Activated T-cell treated with anti-CD3 and anti-CD28 coated beads, Interleukin-2, amount 50 U/mL, for 48 hours (primary cell): ENCODE measurements at places on chromosomes 6 and 20.
A peak's percentile ranks its signal among the peaks of the same experiment; 100 is the strongest.

DNA sequence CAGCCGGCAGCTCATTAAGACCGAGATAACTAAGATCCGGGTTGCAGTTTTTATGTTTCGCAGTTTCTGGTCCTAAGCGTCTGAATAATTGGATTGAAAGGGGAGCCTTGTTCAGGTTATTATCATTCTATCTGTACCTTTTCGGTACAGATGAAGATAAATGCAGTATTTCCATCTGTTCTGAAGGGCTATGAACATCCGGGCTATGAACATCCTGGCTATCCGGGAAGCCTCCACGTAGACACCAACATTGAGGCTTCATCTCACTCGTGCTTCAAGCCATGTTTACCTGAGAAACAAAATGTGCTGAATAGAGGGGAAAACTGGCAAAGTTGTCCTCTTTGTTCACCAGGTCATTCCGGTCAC, 399 bp upstream of the REPS1 start:
- DNase-seq: no peak

DNA sequence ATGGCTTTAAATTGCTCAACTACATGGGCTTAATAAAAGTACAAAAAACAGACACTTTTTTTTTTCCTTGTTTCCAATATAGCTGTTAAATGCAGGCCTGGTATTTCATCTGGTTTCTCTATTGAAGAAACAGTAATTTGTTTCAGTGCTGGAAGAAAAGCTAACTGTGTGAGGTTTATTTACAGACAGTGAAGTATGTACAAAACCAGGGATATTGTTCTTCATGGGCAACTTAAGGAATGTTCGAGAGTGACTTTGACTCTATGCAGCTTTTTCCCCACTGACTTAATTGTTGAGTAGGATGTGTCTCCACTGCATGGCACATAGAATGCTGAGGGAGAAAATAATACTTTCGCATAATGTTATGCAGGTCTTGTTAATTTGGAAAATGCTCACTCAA, 31.0 kb upstream of the PRL start:
- DNase-seq: no peak

DNA sequence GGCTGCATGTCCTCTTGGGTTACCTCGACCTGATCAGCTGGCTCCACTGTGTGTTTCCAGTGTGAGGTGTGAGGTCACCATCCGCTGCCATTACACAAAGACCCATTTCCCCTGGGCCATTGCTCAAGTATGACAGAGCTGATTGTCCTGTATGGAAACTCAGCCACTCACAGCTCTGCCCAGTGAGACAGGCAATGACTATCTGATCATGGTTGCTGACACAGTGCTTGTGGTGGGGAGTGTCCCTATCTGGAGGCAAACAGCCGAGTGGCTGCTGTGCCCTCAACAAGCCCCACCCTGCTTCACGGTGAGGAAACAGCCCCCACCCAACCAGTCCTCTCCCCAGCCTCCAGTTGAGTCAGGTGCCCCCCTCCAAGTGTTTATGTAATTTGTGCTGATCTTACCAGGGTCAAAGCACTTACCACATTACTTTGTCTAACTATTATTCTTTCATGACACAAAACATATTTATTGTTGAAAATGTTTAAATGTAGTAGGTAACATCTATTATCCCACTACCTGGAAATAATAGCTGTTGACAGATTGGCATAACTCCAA, 11.7 kb upstream of the MAPK13 start:
- DNase-seq: peak; percentile 69

- DNase-seq: peak; percentile 77
Measured at GRCh38 chr6:44002593-44003344, 124.5 kb downstream of the MRPL14 start.

- no peak for DNase-seq
Measured at GRCh38 chr6:115902436-115902835, 158.3 kb downstream of the FRK start.

DNA sequence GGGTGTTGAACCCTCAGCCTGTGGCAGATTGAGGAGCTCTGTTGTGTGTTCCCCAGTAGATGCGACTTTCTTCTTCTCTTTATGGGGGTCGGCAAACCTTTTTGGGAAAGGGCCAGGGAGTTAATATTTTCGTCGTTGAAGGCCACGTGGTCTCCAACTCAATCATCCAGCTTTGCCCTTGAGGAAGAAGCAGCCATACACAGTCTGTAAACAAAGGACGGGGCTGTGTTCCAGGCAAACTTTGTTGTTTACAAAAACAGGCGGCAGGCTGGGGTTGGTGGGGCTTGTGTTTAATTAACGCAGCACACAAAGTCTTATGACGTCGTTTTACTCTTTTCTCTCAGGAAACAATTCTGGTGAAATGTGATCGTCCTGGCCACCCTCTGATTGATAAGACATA, 20.2 kb downstream of the KIF25 start:
- no peak for DNase-seq

DNA sequence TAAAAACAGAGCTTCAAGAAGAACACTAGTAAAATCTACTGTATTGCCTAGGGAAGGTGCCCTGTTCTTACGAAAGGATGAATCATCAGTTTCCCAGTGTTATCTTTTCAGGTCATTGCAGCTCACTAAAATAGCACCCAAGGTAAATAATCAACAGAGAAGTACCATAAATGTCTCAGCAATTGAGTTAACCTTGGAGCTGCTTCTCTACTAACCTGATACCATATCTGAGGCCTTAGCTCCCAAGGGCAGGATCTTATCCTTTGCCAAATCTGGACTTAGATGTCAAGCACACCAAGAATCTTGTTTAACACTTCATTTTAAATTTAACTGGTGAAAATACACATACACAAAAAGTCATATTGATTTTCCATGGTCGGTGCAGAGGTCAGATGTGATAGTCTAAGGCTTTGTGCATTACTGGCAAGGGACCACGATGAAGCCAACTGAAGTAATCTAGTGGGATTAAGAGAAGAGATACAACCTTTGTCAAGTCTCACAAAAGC, 81.5 kb downstream of the EDN1 start:
- DNase-seq: no peak

- no peak for DNase-seq
Measured at GRCh38 chr6:135008941-135009290, 45.7 kb downstream of the HBS1L start.

DNA sequence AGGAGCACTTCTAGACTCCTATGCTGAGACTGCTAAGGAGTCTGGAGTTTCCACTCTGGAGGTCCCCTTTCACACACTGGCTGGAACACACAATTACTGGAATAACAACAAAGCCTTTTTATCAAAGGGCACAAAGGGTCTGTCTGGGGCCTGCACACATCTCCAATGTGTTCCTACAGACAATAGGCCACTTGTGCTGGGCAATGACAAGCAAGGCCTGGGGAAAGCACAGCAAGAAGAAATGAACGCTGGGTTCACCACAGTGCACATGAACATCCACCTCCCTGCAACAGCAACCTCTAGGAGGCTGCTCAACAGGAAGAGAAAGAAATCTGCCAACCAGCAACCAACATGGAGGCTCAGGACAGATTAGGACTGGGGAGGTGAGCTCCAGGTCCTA, 43.9 kb downstream of the TRPC4AP start:
- DNase-seq: no peak

DNA sequence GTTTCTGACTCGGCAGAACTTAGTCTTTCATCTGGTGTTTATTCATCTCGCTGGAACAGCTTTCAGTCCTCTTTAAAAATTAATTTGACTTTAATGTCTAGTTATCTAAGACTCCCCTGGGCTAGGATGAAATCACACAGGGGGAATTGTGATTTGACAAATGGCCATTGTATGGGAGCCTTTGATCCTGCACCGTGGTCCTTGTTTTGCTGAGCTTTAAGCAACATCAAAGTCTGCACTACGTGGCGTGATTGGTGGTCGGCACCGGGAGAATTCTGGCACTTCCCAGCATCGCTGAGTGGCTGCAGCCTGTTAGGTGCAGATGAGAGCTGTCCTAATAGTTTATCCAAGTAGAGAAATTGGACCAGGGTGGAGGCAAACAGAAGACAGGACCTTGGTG, 146.9 kb downstream of the TBC1D7 start:
- no peak for DNase-seq

- no peak for DNase-seq
Measured at GRCh38 chr20:46649965-46650542, 1.2 kb downstream of the SLC13A3 start.

DNA sequence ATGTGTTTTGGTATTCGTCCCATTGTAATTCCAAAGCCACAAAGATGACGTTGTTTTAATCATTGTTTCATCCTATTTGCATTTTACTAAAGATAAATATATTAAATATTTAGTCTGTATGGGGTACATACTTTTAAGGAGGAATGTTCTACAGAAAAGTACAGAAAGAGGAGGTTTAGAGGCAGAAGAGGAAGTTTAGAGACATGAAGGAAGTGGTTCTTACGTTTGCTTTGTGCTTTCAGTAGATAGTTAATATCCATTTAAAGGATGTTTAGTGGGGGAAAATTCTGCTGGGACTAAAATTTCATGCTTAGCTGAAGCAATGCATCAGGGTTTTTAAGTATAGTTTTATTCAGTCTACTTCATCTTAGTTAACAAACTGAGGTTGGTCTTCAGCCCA, 116.6 kb downstream of the CRYBG1 start:
- DNase-seq: no peak

- peak; percentile 51 for DNase-seq
Measured at GRCh38 chr6:108914235-108915022, 66.2 kb downstream of the ARMC2 start.

DNA sequence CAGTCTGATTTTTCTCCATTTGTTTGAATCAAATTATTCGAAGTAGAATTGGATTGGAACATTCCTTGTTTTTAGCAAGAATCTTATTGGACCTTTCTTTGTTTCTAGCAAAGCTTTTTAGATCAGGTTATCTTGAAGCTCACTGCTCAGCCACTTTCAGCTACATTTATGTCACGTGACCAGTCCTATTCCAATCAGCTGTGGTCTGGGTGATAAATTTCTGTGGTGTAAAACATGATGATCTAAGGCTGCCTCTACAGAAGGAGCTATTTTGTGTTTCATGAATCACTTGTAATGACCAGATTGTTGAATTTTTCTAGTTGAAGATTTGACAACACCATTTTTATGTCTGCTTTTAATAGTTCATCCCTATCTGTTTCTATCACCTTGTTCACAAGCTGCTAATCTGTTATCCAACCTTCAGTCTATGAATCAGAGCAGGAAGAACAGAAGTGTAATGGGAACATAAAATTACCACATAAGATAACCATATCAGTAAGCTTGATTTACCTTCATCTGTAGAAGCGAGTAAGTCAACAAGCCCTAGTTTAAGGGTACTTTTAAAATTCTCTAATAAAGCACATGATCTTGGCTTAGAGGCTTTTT, 101.0 kb upstream of the MAP3K7 start:
- DNase-seq: no peak

DNA sequence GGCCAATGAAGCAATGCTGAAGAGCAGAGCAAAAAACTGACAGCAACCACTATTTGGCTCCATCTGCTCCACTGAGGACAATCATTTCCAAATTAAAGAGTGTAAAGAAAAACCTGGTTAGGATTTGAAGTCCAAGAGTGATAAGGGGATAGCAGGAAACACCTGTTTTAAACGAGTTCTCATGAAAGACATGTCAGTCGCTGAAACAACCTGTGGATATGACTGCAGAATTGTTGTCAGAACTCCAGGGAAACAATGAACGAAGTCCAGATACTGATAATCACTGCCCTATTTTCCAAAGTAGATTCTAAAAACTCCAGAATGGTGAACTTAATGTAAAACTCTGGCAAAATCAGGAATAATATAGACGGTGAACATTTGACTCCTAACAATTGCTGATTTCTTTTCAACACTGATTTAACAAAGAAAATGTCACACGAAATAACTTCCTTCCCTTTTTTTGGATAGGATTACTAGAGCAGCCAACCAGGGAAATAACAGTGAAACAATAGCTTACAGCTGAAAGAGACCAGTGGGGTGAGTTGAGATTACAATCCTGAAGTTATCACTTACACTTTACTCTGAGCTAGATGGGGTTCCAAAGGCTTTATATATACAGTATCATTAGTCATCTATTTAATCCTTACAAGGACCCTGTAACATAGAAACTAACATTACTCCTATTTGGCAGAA, 83.7 kb downstream of the ELOVL5 start:
- no peak for DNase-seq

GRCh38 chr6:84860509-84860908, 96.1 kb upstream of the TBX18 start:
- DNase-seq: no peak

- no peak for DNase-seq
Measured at GRCh38 chr6:1972962-1973361, 272.4 kb downstream of the GMDS start.

DNA sequence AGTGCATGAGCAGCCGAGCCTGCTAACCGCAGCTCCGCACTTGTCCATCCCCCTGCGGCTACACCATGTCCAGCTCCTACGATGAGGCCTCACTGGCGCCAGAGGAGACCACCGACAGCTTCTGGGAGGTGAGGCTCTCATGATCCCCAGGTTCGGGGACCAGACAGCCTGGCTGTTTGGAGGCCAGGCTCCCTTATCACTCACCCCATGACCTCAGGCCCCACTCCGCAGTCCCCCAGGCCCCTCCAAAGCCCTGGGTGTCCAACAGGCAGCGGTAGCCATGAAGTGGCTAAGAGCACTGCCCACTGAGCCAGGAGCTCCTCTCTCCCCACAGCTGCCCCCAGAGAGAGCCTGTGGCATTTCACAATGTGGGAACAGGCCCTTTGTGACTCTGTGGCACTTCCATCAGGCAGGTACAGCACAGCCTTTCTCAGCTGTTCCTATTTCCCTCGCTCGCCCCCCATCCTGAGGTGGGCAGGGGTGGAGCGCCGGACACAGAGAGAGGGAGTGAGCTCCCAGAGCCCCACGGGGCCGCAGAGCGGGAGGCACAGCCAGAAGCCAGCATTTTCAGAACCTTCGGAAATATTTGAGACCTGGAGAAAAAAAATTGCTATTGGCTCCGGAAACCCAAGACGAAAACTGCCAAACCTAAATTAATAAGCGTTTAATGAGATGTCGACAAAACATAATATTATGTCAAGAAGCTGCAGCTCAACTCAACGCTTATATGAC, 29.7 kb downstream of the SPDEF start:
- DNase-seq: no peak

DNA sequence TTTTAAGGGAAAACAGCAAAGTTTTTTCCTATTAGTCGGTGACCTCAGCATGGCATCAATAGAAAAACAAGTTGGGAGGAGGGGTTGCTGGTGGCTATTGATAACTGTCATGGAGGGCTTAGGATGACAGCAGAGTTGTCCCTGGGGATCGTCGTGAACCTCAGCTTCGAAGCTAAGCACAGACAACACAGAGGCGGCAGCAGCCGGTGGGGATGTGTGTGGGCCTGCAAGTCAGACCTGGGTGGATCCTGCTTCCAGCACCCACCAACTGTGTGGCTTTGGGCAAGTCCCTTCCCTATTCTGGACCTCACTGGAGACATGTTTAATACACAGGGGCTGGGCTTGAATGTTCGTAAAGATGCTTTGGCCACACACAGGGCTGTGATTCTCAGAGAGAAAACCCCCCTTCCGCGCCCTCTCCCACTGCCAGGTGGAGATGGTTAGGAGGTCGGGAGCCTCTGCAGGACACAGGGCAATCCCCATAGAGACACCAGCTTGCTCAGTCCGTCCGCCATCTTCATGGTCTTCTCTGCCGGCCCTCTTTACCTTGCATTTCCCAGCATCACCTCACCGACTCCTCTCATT, 83.1 kb upstream of the TOX2 start:
- no peak for DNase-seq

- DNase-seq: no peak
Measured at GRCh38 chr6:114762145-114762544, 419.3 kb upstream of the HS3ST5 start.
